Skin of body (tissue), 3 donors: ENCODE measurements at places on chromosomes 7 and 10. TPM values are rescaled to one million over a fixed set of nuclear protein-coding genes. Genes with fewer than 3 reads are reported as not detected.

DNA sequence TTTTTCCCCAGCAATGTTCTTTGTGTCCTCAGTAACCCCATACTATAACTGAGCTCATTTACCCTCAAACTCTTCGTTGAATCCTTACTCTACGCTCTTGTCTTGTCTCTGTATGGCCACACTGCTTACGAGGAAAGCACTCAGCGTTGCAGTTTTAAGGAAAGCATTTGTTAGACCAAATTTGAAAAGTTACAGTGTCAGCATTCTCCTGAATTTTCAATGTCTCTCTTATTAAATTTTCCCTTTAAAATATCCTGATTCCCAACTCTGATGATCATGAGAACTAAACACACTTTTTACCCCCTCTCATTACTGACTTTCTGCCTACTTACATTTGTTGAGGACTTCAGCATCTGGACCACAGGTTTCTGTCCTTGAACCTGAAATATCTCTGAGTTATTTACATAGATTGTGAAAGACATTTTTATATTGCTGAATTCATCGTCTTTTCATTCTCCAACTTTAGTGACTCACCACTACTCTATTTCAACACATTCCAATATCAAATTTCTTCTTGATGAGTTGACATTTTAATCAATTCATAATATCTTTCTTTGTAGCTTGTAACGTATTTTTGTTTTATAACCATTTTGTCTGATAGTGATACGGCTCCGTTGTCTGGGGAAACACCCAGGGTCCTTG is 19.8 kb upstream of the VWDE start:
- DNase-seq: no peak

The TAS2R4 gene
- total RNA-seq: 3.1 TPM

DNA sequence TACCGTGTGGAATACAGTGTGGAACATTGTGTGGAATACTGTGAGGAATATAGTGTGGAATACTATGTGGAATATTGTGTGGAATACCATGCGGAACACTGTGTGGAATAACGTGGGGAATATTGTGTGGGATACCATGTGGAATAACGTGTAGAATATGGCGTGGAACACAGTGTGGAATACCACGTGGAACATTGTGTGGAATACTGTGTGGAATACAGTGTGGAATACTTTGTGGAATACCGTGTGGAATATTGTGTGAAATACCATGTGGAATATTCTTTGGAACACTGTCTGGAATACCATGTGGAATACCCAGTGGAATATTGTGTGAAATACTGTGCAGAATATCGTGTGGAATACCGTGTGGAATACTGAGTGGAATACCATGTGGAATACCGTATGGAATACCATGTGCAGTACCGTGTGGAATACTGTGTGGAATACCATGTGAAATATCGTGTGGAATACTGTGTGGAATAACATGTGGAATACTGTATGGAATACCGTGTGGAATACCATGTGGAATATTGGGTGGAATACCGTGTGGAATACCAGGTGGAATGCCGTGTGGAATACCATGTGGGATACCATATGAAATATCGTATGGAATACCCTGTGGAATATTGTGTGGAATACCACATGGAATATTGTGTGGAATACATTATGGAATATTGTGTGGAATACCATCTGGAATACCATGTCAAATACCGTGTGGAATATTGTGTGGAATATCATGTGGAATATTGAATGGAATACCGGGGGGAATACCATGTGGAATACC is 133.1 kb upstream of the CHST15 start:
- no peak for DNase-seq

GRCh38 chr7:37786741-37787569 is 61.4 kb upstream of the NME8 start:
- DNase-seq: no peak

DNA sequence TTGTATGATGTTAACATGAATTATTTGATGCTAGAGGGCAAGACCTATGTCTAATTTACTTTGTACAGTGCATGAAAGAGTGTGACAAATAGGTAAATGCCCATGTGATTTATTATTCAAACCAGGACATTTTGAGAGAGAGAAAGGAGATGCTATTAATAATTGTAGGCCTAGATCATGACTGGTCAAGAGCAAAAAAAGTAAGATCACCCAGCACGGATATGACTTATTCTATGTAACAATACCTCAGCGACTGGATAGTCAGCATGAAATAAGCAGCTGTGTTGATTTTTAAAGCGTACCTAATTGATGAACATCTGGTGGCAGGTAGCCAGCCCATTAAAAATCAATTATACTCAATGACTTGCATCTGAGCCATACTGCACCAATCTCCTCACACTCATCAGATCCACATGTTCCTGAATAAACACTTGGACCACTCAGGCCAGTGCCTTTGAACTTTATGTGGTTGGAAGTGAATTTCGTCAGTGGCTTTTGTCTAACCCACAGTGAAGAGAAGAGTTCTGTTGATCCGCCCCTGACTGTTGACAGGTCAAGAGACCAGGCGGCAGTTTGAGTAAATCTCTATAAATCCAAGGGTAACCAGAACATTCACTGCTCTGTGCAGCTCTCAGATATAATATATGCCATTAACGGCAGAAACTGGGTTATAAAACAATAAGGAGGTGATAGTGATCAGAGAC is 435.3 kb downstream of the MDFIC start:
- no peak for DNase-seq

DNA sequence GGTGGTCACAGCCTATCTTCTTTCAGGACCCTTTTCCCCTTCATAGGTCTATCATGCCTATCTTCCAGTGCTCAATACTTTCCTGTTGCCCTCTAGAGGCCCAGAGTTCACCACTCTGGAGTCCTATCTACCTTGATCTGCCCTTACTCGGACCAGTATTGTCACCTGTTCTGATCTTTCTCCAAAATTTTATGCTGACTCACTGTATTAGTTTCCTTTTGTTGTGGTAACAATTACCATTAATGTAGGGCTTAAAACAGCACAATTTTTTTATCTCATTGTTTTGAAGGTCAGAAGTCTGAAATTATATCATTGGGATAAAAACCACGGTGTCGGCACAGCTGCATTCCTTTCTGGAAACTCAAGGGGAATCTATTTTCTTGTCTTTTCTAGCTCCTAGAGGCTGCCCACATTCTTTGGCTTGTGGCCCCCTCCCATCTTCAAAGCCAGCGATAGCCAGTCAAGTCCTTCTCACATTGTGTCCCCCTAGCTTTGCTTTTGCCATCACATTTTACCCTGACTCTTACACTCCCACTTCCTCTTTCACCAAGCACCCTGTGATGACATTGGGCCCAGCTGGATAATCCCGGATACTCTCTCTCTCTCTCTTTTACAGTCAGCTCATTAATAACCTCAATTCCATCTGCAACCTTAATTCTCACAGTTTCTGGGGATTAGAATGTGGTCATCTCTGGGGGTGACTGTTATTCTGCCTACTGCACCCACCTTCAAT is 54.6 kb downstream of the TFAM start:
- DNase-seq: no peak

GRCh38 chr10:128843972-128844371 is 623.1 kb upstream of the MGMT start:
- DNase-seq: peak; percentile 29

GRCh38 chr10:26432938-26433337 is 5.2 kb upstream of the APBB1IP start:
- no peak for DNase-seq

- no peak for DNase-seq
These were observed at the start of gene EVX1 for GRCh38 chr7:27242555-27243339. Gene EVX1, plus strand, starts transcription at chr7:27242802. Its CDS starts 229 bp downstream, at chr7:27243031.

DNA sequence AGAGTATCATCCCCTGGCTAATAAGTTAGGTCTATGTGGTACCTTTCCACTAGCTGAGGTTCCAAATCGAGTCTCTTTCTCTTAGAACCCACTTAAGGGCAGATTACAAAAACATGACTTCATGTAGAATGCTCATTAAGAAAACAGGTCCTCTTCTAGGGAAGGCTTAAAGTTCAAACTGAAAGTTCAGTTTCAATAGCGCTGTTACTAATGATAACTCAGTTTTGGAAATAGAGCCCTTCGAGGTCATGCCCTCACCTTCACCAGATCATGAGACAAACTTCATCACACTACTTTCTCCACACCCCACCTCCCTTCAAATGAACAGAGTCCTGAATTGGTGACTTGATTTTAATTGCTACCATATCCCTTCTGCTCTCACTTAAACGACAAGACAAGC is 26.2 kb downstream of the HGF start:
- DNase-seq: no peak
